ENCODE measurements at places on chromosomes 5 and 9.

- DNase-seq, result no peak
Measured at GRCh38 chr5:14475045-14475444, 106.5 kb upstream of the OTULINL start.

- no peak for DNase-seq
Measured at GRCh38 chr5:72633649-72634048, 126.4 kb upstream of the ZNF366 start.

DNA sequence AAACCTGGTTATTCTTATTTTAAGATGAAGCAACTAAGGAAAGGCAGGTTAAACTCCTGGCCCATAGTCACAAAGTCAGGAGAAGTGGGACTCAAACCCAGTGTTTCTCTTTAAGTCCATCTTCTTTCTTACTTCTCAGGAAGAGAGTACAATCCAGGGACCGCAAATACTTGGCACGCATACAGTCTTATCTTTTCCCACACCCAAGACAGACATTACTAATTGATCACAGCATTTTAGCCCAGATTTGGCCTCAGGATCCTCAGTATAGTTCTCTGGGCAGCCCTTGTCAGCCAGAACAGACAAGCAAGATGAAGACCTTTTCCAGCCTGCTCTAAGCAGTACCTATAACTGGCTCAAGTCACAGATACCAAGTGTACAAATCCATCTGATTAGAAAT lies 125.5 kb upstream of the RAI14 start:
- DNase-seq, result no peak

GRCh38 chr5:149957855-149958254 lies 2.7 kb upstream of the SLC26A2 start:
- DNase-seq, result no peak

DNA sequence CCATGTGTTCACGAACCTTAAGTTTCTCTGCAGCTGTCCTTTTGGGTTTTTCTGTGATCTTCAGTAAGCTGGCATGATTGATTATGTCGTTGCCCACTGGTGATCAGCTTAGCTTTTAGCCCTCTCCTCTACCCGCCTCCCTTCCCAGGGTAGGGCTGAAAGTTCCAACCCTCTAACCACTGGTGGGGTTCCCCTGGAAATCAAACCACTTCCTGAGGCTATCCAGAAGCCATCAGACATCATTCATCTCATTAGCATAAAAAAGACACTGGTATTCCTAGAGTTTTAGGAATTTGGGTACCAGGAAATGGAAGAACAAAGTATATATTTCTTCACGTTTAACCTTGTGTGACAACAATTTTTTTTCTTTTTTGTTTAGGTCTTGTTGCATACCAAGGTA lies 29.8 kb downstream of the SPIN1 start:
- DNase-seq, result no peak

DNA sequence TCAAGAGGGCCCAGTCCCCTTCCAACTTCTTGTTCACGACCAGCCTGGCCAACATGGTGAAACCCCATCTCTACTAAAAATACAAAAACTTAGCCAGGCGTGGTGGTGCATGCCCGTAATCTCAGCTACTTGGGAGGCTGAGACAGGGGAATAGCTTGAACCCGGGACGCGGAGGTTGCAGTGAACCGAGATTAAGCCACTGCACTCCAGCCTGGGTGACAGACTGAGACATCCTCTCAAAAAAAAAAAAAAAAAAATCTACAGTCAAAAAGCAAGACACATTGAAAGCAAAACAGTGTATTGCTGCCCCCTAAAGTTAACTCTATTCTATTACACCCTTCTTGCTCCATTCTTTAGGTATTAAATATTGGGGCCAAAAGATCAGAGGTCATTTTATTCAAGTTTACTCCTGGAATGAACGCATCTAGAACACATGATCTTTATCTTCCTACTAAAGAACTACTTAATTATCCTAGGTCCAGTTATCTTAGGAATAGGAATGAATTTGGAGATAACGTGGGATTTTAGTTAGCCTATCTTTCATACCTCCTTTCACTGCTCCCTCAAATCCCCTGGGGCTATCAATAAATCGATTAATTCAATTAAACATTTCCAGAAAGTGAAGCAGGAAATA lies 2.4 kb downstream of the ATG12 start:
- no peak for DNase-seq

GRCh38 chr9:23768861-23769260 lies 57.2 kb downstream of the ELAVL2 start:
- no peak for DNase-seq

- no peak for DNase-seq
Measured at GRCh38 chr9:133543772-133544467, 9.4 kb downstream of the ADAMTSL2 start.

- DNase-seq, result no peak
Measured at GRCh38 chr5:136006164-136006563, 22.6 kb upstream of the TGFBI start.

GRCh38 chr9:660227-660626 lies 181.3 kb upstream of the DMRT1 start:
- no peak for DNase-seq

GRCh38 chr5:135384898-135385297 lies 14.1 kb downstream of the MACROH2A1 start:
- DNase-seq, result no peak

DNA sequence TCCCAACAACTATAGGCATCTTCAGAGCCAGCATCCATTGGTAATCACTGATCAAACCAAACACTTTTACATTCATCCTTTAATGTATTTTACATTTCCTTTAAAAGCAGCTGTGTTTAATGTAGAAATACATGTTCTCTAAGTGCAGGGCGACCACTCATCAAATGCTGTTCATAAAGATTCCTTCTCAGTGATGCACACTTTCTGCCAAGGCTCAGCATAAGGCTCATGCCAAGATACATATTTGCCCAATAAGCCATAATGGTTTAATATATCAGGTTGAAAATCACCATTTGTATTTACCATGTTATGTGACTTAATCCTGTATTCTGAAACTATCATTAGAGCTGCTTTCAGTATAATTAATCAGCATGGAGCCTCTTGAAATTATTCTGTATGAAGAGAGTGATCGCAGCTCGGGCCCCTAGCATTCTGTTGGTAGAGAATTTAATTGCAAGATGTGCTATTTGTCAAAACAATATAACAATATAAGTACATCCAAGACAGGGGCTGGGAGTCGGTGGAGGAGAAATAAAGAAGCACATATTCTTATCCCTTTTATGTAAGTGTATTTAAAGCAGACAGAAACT lies 267.5 kb downstream of the EBF1 start:
- no peak for DNase-seq

DNA sequence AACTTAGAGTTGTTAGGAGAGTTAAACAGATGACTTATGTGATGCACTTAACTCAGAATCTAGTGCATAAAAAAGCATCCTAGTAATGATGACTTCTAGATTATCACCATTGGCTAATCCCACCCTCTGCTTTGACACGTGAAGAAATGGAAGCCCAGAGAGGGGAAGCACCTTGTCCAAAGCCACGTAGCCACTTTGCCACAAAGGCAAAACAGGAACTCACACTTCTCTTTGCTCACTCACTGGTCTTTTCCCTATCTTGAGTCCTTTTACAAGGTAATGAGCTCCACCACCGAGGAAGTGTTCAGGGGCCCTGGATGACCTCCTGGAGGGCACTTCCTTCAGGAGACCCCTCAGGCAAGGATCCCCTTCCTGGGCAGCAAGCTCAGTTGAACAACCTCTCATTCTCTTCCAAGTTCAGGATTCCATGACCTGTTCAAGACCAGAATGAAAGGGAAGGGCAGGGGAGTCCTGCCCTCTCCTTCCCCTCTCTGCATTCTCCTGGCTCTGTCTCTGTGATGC lies 89.7 kb downstream of the HRH2 start:
- DNase-seq, result no peak

- DNase-seq, result no peak
Measured at GRCh38 chr5:140182803-140183367, 7.9 kb downstream of the CYSTM1 start.

- DNase-seq, result no peak
Measured at GRCh38 chr5:76174101-76174500, 90.9 kb downstream of the SV2C start.

GRCh38 chr5:158011422-158011821 lies 152.5 kb upstream of the CLINT1 start:
- DNase-seq, result no peak

DNA sequence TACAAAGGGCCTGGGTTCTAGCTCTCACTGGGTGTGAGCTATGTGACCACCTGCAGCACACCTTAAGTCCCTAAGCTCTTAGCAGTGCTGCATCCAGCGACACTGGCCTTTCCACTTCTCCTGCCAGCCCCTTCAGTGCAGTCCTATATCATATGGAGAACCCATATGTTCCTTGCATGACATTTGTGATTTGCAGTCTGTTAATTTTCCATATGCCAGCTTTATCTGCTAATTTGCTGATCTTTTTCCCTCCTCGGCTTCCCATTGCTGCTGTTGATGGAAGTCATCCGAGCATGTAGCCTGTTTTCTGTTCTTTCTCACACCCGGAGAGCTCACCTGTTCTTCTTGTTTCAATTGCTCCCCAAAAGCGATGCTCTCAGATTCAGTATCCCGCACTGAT lies 23.2 kb downstream of the PRDM6 start:
- DNase-seq, result no peak

DNA sequence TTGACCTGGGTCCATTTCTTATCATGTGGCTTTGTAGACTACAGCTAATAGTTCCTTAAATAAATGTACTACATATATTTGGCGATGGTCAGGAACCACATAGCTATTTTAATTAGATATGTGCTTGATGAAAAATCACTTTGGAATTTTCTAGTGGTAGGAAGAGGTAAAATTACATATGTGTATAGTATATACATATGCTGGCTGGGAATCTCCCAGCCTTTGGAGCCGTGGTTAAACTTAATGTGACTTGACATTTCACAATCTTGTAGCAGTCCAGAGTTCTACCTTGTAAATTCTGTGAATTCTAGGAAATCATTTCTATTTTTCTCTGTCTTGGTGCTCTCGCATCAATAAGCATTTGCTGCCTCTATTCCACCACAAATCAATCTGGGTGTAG lies 565.0 kb downstream of the DMRTA1 start:
- no peak for DNase-seq

DNA sequence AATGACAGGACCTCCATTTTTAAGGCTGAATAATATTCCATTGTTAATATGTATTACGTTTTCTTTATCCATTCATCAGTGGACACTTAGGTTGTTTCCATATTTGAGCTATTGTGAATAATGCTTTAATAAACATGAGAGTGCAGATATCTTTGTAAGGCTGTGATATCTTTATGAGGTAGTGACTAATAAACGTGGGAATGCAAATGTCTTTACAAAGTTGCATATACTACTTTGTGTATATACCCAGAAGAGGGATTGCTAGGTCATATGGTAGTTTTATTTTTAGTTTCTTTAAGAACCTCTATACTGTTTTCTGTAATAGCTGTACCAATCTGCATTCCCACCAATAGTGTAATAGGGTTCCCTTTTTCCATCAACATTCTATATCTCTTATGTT lies 148.7 kb downstream of the FOCAD start:
- no peak for DNase-seq

- no peak for DNase-seq
Measured at GRCh38 chr5:10227379-10227778, 22.3 kb downstream of the ATPSCKMT start.

DNA sequence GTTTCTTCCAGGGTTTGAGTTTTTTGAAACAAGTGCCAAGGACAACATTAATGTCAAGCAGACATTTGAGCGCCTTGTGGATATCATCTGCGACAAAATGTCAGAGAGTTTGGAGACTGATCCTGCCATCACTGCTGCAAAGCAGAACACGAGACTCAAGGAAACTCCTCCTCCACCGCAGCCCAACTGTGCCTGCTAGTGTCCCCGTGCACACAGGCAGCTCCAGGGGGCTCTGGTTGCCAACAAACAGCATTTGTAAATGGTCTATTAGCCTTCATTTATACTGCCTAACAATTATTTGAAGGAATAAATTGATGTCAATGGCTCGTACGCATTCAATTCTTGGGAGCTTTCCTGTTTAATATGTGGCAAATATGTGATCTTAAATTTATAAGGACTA lies 268.3 kb downstream of the RAB3C start:
- DNase-seq, result no peak

GRCh38 chr5:22614486-22615094 lies 238.6 kb downstream of the CDH12 start:
- no peak for DNase-seq

- DNase-seq, result no peak
Measured at GRCh38 chr5:143865426-143866025, 53.6 kb downstream of the HMHB1 start.

GRCh38 chr9:104085525-104085924 lies 8.6 kb upstream of the SMC2 start:
- no peak for DNase-seq

DNA sequence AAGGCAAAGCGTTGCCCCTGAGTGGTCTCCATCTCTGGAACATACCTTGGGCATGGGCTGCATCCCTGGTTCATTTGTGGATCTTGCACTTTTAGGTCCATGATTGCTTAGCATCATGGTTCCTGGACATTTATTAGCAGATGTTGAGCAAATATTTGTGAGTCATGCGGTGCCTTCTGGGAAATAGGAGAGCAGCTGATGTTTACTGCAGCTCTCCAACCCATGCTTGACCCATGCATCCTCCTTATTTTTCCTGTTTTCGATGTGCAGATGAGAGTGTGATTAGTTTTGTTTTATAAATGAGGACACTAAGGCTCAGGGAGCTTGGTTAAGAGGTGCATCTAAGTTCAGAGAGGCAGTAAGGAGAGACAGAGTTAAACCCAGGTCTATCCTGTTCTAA lies 253.7 kb downstream of the ICE1 start:
- DNase-seq, result no peak

GRCh38 chr5:172971482-172971881 lies 12.1 kb upstream of the ATP6V0E1 start:
- DNase-seq, result no peak

DNA sequence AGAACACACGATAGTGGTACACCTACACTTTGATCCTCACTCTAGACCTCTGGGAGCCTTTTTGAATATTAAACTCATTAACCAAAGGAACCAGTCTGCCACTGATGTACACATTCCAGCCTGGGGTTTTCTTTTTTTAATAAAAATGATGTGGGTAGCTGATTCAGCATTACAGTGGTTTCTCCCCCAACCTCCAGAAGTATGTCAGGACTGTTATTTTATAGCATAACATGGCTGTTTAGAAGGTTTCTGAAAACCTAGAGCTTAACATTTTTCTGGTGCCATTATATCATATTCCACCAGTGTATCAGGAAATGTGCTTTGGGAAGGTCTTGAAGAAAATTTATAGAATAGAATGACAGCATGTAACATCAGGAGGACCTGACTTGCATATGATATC lies 540.9 kb upstream of the WWC1 start:
- no peak for DNase-seq

DNA sequence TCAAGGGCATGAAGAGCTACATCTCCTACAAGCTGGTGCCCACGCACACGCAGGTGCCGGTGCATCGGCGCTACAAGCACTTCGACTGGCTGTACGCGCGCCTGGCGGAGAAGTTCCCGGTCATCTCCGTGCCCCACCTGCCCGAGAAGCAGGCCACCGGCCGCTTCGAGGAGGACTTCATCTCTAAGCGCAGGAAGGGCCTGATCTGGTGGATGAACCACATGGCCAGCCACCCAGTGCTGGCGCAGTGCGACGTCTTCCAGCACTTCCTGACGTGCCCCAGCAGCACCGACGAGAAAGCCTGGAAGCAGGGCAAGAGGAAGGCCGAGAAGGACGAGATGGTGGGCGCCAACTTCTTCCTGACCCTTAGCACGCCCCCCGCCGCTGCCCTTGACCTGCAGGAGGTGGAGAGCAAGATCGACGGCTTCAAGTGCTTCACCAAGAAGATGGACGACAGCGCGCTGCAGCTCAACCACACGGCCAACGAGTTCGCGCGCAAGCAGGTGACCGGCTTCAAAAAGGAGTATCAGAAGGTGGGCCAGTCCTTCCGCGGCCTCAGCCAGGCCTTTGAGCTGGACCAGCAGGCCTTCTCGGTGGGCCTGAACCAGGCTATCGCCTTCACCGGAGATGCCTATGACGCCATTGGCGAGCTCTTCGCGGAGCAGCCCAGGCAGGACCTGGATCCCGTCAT lies 1.4 kb downstream of the SNX18 start:
- DNase-seq, result no peak
